ENCODE measurements at places on chromosomes 16 and 17.

- H3K4me3 ChIP-seq, result no peak overlapping the region
- no peak for DNase-seq
- peaks cover 21% of the 10 kb centered on the region for H3K36me3 ChIP-seq
- H3K4me1 ChIP-seq, result peaks cover 28% of the 10 kb centered on the region
- no peaks in the 10 kb centered on the region for H3K27me3 ChIP-seq
- no peak overlapping the region for H3K27ac ChIP-seq
Observed at GRCh38 chr16:21617607-21618006, 18.2 kb downstream of the METTL9 start.

GRCh38 chr17:28749516-28750177 is 5.8 kb downstream of the TRAF4 start:
- H3K27me3 ChIP-seq, result no peaks in the 10 kb centered on the region
- DNase-seq, result no peak
- H3K4me1 ChIP-seq, result peaks cover 21% of the 10 kb centered on the region

GRCh38 chr17:56262803-56263202 is 109.5 kb downstream of the ANKFN1 start:
- no peaks in the 10 kb centered on the region for H3K4me1 ChIP-seq
- no peak overlapping the region for H3K4me3 ChIP-seq

DNA sequence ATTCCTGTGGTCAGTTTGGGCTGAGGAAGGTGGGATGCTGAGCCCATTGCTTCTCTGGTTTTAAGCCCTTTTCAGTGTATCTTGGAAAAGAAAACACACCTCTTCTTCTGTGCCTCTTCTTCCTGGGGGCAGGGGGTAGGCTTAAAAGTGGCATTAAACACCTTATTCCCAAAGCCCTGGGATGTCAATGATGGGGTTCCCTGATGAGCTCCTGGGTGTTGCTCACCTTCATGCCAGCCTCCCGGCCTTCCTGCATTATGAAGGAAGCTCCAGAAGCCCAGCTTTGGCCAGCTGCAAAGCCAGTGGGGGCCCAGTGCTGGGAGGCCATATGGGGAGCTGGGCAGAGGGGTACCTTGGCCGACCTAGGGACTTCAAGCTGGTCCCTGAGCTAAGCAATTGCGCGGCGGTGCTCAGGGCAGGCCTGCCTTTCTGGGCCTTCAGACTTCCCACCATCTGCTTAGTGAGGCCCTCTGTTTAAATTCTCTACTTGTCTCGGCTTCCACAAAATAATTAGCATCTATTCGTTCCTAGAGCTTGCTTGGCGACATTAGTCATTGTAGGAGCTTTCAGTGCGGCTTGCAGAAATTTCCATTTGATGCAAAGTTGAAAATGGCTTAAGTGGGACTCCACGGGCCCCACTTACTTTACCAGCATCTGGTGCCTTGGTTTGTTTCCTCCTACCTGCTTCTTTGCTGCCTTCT is 121.7 kb upstream of the NLRP1 start:
- no peak for DNase-seq
- H3K36me3 ChIP-seq, result no peaks in the 10 kb centered on the region
- peaks cover 3% of the 10 kb centered on the region for H3K27me3 ChIP-seq
- no peaks in the 10 kb centered on the region for H3K4me1 ChIP-seq

GRCh38 chr17:81888988-81889595 is 2.3 kb downstream of the ALYREF start:
- peak overlapping the region; percentile 73 for H3K27ac ChIP-seq
- peaks cover 13% of the 10 kb centered on the region for H3K4me1 ChIP-seq
- no peak for DNase-seq

GRCh38 chr16:57677622-57678369 is 9.7 kb downstream of the ADGRG3 start:
- H3K27ac ChIP-seq, result no peak overlapping the region
- H3K4me3 ChIP-seq, result no peak overlapping the region
- DNase-seq, result no peak
- H3K27me3 ChIP-seq, result peaks cover 6% of the 10 kb centered on the region
- H3K4me1 ChIP-seq, result no peaks in the 10 kb centered on the region
- H3K36me3 ChIP-seq, result no peaks in the 10 kb centered on the region

DNA sequence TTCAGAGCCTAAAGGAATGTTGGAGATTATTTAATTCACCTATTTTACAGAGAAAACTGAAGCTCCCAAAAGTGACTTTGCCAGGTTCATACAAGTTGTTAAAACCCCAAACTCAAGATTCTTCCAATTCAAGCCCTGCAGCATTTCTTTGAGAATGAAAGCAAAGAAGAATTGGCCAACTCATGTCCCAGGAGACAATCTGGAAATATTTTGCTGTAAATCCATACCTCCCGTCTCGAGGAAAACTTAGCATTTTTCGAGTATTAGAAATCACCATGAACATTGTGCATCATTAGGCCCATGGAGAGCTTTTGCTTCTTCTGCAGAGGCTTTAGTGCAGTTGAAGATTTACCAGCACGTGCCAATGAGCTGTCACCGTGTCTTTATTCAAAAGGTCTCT is 176.4 kb upstream of the KCNJ16 start:
- no peaks in the 10 kb centered on the region for H3K4me1 ChIP-seq
- DNase-seq, result no peak
- H3K36me3 ChIP-seq, result no peaks in the 10 kb centered on the region

DNA sequence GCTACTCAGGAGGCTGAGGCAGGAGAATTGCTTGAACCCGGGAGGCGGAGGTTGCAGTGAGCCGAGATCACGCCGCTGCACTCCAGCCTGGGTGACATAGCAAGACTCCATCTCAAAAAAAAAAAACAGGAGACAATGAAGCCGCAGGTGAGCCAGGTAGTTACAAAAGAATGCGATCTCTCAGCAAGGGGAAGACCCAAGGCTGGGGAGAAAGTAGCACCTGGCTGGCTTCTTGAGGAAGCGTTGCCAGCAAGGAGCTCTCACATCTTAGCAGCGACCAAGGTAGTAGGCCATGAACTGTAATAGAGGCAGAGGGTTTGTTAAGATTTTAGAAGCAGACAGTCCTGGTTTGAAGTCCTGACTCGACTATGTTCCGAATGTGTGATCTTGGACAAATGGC is 175.0 kb downstream of the AIPL1 start:
- no peaks in the 10 kb centered on the region for H3K36me3 ChIP-seq
- peaks cover 10% of the 10 kb centered on the region for H3K27me3 ChIP-seq
- no peaks in the 10 kb centered on the region for H3K4me1 ChIP-seq

GRCh38 chr17:63150490-63150889 is 184.5 kb downstream of the TANC2 start:
- H3K4me1 ChIP-seq, result no peaks in the 10 kb centered on the region
- H3K27me3 ChIP-seq, result no peaks in the 10 kb centered on the region
- no peak overlapping the region for H3K4me3 ChIP-seq
- no peaks in the 10 kb centered on the region for H3K36me3 ChIP-seq

DNA sequence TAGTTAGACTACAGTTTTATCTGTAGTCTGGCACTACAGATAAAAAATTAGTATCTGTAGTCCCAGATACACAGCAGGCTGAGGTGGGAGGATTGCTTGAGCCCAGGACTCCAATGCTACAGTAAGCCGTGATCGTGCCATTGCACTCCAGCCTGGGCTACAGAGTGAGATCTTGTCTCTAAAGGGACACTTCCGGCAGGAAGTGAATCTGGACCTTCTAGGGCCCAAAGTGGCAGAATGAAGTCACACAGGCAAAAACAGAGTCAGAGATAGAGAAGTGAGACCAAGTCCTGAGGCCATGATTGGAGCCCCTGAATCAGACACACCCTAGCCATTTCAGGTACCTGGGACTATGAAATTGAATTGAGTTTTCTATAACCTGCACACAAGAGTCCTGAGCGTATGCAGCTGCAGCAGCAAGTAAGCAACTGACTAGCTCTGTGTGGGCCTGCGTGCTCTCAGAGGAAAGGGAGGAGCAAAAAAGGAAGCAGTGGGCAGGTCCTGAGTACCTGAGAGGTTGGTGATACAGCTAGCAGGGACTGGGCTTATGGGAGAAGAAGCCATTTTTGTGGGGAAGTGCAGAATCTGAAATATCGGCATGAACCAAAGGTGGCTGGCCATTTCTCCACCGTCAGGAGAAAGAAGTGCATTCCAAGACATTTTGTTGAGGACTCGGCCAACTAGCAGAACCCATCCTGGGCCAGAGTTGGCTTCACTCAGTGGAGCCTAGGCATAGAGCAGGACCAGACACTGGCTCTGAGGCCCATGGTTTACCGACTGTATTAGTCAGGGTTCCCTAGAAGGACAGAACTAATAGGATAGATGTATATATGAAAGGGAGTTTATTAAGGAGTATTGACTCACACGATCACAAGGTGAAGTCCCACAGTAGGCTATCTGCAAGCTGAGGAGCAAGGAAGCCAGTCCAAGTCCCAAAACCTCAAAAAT is 27.2 kb upstream of the BRD7 start:
- H3K4me3 ChIP-seq, result no peak overlapping the region
- no peak overlapping the region for H3K27ac ChIP-seq
- H3K4me1 ChIP-seq, result no peaks in the 10 kb centered on the region
- peaks cover 3% of the 10 kb centered on the region for H3K27me3 ChIP-seq

DNA sequence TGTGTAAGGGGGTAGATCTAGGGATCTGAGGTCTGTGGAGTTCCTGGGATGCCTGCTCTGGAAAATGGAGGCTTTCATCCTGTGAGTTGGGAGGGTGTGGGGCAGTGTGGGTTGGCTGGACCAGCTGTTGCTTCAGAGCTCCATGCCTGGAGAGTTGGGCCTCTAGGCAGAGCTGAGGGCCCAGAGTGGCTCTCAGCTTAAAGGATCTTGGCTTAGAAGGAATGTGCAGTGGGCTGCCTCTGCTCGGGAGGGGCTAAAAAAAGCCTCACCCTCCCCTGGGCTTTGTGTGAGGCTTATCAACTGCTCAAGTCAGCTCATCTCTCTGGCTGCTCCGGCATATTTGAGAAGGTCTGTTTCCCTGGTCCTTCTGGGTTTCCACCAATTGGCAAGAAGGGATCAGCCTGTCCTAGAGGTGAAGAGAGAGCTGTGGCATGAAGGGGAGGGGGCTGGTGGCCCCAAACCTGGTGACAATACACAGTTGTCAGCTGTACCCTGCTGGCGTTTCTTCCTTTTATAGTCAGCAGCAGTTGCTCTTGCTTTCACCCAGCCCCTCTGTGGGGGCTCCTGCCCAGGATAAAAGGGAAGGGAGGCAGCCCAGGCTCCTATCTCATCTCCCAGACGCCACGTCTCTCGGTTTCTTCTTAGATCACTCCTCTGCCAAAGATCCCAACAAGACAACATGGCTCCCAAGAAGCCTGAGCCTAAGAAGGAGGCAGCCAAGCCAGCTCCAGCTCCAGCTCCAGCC is at the start of gene MYL4:
Gene MYL4, plus strand, starts transcription at position 605 of the 745 bp plus-strand sequence. Its CDS starts 75 bp downstream, at position 680.
- H3K27me3 ChIP-seq, result peaks cover 9% of the 10 kb centered on the region
- H3K36me3 ChIP-seq, result no peaks in the 10 kb centered on the region
- no peak for DNase-seq

DNA sequence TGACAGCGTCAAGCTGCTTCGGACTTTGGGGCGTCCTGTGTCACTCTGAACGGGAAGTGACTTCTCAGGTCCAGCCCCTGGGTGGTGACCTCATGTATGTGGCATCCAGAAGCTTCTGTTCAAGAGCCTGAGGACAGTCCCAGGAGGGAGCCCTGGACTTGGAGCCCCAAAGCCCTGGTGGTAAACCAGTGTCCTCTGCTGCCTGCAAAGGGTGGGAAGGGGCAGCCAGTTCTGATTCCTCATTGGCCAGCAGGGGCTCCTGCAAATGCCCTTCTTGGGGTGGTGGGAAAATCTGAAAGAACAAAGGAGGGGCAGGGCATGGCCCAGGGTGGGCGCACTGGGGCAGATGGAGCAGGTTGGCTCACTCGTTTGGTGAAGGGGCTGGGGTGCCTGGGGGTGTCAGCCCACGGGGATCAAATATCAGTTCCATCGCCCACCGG is 1.6 kb downstream of the OSGIN1 start:
- DNase-seq, result no peak
- H3K27me3 ChIP-seq, result peaks cover 11% of the 10 kb centered on the region
- H3K4me1 ChIP-seq, result peaks cover 18% of the 10 kb centered on the region

DNA sequence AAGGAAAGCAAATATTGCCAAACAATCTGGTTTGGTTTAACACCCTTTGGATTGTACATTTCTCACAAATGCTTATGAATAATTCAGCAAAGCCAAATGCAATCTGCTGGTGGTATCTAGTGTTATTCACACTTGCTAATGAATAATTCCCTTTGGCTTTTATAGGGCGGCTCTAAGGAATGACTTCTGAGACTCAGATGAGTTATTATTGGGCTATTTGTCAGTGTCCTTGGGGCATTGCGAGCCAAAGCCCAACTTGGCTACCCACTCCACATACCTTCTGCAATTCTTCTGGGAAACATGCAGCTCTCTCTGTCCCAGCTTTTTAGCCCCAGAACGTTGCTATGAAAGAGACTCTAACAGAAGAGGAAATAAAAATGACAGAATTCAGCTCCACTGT is 41.1 kb downstream of the FTO start:
- no peaks in the 10 kb centered on the region for H3K27me3 ChIP-seq
- no peak for DNase-seq
- H3K36me3 ChIP-seq, result no peaks in the 10 kb centered on the region
- H3K4me1 ChIP-seq, result peaks cover 27% of the 10 kb centered on the region

DNA sequence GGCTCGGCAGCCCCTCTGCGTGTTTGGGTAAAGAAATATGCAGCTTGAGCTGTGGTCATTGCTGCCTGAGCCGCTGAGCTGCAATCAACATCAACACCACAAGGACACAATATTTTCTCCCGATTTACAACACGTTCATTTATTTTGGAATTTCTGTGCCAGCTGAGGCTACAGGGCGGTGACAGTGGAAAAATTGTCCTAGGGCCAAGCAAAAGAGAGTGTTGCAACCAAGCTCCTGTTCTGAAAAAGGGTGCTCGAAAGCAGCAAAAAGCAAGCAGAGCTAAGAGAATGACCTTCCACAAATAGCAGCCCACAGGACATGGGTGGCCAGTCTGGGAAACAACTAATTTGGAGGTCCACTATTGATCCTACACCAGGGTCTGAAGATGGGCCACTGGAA is 35.4 kb upstream of the NOG start:
- no peak overlapping the region for H3K4me3 ChIP-seq
- H3K27me3 ChIP-seq, result peaks cover 3% of the 10 kb centered on the region
- no peaks in the 10 kb centered on the region for H3K36me3 ChIP-seq

DNA sequence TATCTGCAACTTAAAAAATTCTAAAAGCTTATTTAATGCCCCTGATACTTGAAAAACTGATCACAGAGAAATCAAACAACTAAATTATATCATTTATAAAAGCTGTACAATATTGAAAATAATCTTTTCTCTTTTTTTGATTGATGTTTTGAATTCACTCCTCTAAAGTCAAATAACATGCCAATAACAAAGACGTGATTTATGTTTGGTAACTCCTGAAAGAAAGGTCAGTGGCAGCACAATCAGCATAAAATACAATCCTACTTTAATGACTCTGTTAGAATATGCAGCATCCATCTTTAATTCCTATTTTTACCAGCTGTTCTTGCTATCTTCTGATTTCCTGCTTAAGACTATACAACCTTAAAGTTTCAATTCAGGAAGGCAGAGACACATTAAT is 50.7 kb upstream of the NACA2 start:
- no peaks in the 10 kb centered on the region for H3K4me1 ChIP-seq
- H3K27ac ChIP-seq, result no peak overlapping the region
- H3K27me3 ChIP-seq, result peaks cover 47% of the 10 kb centered on the region
- no peak for DNase-seq
- H3K4me3 ChIP-seq, result no peak overlapping the region
- H3K36me3 ChIP-seq, result no peaks in the 10 kb centered on the region

- no peak overlapping the region for H3K4me3 ChIP-seq
- H3K27ac ChIP-seq, result no peak overlapping the region
- H3K4me1 ChIP-seq, result peaks cover 20% of the 10 kb centered on the region
- H3K27me3 ChIP-seq, result peaks cover 11% of the 10 kb centered on the region
Observed at GRCh38 chr16:67216612-67217490, 10.1 kb upstream of the TMEM208 start.

- H3K36me3 ChIP-seq, result peaks cover 22% of the 10 kb centered on the region
- H3K4me1 ChIP-seq, result peaks cover 19% of the 10 kb centered on the region
- no peak overlapping the region for H3K27ac ChIP-seq
- H3K4me3 ChIP-seq, result no peak overlapping the region
- DNase-seq, result no peak
- H3K27me3 ChIP-seq, result no peaks in the 10 kb centered on the region
Observed at GRCh38 chr17:43220511-43221125, 7.8 kb downstream of the CCDC200 start.
